Activated CD8-positive, alpha-beta memory T cell treated with anti-CD3 and anti-CD28 coated beads, Interleukin-2, amount 50 U/mL, for 48 hours (primary cell): ENCODE measurements at places on chromosomes 13 and 19.

GRCh38 chr13:36357692-36358091 lies 11.5 kb upstream of the SPART start:
- DNase-seq, result no peak

GRCh38 chr19:45646345-45646698 lies 7.1 kb upstream of the EML2 start:
- no peak for DNase-seq

DNA sequence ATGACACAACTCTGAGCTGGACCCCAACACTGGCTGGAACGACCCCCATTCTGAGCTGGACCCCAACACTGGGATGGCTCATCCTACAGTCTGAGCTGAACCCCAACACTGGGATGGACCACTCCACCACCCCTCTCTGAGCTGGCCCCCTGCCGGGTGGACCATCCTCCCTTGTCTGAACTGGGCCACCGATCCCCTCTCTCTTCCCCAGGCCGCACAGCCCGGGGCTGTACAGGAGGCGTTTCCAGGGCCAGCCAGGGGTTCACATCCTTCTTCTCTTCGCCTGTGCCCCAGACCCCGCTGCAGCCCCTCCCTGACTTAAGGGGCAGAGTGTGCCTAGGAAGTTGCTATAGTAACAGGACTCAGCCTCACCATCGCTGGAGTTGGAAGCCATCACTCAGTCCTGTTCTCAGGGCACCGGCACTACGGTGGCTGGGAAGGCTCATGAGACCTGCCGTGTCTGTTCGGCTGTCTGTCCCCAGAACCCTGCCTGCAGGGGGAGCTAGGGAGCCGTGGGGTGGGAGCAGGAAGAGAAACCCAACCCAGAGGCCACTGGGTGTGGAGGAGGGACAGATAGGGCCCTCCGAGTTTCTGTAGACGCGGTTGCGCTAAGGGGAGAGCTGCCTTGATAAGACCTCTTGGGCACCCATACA lies 3.7 kb downstream of the PRKACA start:
- DNase-seq, result peak; percentile 85

DNA sequence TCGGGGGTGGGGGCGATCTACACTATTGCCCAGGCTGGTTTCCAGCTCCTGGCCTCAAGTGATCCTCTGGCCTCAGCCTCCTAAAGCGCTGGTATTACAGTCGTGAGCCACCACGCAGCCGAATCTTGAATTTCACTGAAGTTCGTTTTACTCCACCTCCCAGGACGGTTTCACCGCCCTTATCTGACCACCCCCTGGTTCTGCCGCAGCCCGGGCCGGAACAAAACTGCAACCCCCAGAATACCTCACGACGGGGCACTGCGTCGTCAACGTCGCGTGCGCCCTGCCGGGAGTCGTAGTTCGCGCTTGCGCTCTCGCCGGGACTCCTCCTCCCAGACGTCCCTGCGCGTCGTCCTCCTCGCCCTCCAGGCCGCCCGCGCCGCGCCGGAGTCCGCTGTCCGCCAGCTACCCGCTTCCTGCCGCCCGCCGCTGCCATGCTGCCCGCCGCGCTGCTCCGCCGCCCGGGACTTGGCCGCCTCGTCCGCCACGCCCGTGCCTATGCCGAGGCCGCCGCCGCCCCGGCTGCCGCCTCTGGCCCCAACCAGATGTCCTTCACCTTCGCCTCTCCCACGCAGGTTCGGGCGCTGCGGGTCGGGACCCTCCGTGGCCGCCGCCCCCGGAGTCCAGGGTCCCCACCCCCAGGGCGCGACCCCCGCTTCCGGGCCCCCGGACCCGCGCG lies at the start of gene ATP5F1D:
Gene ATP5F1D (plus strand): TSS at position 335 of the 679 bp plus-strand sequence. CDS start 100 bp downstream, at position 435.
- DNase-seq, result peak; percentile 94

GRCh38 chr19:12687496-12688196 lies at the start of gene GNG14:
GNG14 (plus strand) TSS chr19:12687998; CDS start chr19:12688049, 51 bp downstream.
- no peak for DNase-seq

GRCh38 chr13:100069278-100069677 lies 19.6 kb upstream of the PCCA start:
- no peak for DNase-seq

DNA sequence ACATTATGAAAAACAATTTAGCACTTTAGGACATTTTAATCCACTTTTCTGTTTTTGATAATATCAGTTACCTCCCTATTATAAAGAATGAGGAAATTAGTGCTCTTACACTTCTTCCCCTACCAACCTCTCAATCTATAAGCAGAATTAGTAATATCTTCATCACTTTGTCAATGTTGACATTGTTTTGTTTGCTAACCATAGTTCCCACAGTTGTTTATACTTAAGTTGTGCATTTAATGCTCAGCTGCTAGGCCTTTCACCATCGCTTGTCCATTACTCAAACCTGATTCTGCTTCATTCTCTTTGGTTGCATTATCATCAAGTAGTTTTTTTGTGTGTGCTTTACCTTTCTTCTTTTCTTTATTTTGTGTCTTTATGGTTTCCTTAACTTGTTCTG lies 132.1 kb downstream of the CDK8 start:
- no peak for DNase-seq

DNA sequence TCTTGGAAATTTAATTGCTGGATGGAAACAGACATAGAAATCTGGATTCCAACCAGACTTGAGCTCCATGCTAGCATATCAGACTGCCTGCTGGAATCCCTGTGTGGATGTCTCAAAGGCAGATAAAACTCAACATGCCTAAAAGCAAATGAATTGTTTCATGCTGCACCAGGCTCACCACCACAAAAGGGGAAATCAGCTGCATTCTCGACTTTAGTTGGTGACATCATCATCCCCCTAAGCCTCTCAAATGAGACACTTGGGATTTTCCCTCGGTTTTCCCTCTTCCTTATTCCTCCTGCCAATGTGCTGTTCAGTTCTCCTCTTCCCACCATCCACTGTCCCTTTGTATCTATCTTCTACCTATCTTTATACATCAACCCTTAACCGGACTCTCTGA lies 134.3 kb downstream of the ZDHHC20 start:
- no peak for DNase-seq
